Activated CD4-positive, alpha-beta memory T cell treated with anti-CD3 and anti-CD28 coated beads, Interleukin-2, amount 10 ng/mL, durations not matched to agents 7 days and 5 days (primary cell): ENCODE measurements at places on chromosomes 3 and 15. TPM values are rescaled to one million over a fixed set of nuclear protein-coding genes. Genes with fewer than 3 reads are reported as not detected.

DNA sequence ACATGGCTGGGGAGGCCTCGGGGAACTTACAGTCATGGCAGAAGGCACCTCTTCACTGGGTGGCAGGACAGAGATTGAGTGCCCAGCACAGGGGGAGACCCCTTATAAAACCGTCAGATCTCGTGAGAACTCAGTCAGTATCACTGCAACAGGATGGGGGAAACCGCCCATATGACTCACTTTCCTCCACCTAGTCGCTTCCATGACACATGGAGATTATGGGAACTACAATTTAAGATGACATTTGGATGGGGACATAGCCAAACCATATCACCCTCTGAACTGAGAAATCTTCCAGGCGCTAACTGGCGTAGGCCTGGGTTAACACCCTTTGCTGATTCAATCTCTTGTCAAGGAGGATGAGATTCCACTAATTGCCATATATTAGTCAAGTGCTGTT lies 392.3 kb downstream of the FEZF2 start:
- H3K36me3 ChIP-seq, result no peaks in the 10 kb centered on the region
- H3K27me3 ChIP-seq, result no peaks in the 10 kb centered on the region
- no peak overlapping the region for H3K27ac ChIP-seq
- no peak for DNase-seq

DNA sequence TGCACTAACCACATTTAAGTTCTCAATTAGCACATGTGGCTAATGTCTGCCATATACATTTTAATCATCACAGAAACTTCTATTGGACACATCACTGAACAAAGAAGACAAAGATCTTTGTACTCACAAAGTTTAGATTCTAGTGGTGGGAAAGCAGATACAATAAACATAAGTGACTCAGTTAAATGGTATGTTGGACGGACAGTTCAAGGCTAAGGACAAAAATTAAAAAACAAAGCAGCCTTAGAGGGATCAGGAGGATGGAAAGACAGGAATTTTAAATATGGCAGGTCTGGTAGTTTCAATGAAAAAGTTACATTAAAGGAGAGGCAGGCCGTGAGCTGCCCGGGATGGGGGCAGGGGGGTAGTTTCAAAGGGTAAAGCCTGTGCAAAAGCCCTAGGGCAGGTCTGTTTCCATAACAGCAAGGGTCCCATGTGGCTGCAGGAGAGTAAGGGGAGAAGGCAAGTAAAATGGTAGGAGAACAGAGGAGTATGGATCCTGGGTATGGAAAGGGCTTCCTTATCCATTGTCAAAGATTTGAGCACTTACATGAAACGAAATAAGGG lies 220.7 kb downstream of the FHIT start:
- no peak overlapping the region for H3K27ac ChIP-seq
- H3K4me3 ChIP-seq, result no peak overlapping the region
- no peaks in the 10 kb centered on the region for H3K27me3 ChIP-seq
- H3K4me1 ChIP-seq, result no peaks in the 10 kb centered on the region
- DNase-seq, result no peak

DNA sequence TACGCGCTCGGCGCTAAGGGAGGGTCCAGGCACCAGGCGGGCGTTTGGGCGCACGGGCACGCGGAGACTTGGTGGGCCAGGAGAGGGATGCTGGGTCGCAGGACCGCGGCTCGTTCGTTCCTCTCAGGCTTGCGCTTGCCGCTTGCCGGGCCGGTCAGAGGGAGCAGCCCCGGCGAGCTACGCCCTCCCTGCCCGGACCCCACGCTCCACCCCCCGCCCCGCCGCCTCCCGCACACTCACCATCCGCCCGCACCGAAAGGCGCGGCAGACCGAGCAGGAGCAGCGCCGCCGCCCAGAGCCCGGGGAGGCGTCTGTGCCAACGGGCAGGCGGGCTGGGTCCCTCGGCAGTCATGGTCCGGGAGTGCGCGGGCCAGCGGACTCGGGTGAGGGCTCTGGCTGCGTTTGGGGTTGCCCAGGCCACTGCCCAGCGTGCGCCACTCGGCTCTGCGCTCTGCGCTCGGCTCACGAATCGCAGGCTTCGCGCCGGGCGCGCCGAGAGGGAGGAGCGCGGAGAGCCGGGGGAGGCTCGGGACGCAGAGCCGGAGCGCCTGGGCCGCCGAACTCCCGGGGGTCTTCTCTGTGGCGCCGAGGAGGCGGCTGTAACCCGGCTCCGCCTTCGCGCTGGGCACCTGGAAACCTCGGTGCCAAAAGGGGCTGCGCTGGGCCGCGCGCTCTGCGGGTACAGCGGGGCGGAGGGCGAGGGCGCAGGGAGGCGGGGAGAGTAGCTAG lies at the start of gene SUSD5:
Gene SUSD5 (minus strand): TSS at position 365 of the 729 bp plus-strand sequence. CDS start 13 bp downstream, at position 352.
- H3K36me3 ChIP-seq, result no peaks in the 10 kb centered on the region
- H3K4me1 ChIP-seq, result peaks cover 9% of the 10 kb centered on the region
- DNase-seq, result no peak
- no peak within 1 kb of the TSS for H3K27ac ChIP-seq
- H3K27me3 ChIP-seq, result peaks cover 65% of the 10 kb centered on the region

- H3K27ac ChIP-seq, result no peak overlapping the region
- H3K4me3 ChIP-seq, result no peak overlapping the region
- H3K27me3 ChIP-seq, result peaks cover 3% of the 10 kb centered on the region
- H3K36me3 ChIP-seq, result no peaks in the 10 kb centered on the region
- no peaks in the 10 kb centered on the region for H3K4me1 ChIP-seq
Observed at GRCh38 chr3:37556789-37557301, 304.8 kb upstream of the CTDSPL start.

DNA sequence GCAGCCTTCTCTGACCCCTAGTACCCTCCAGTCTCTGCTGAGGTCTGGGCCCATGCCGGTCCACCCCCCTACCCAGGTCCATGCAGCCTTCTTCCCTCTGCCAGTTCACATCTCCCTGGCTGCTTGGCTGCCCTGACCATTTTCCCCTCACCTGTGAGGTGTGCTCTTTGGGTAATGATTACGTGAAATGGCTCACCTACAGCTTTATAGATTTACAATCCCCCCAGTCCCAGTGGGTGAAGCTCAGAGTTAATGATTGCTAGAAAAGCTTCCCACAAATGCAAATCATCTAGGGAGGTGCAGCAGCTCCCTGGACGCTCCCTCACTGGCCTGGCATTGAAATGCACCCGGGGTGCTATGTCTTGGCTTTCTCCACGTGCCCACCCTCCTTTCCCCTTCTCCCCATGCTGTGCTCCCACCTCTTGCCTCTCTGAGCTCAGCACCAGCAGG lies 18.7 kb downstream of the PAQR5 start:
- H3K36me3 ChIP-seq, result no peaks in the 10 kb centered on the region
- H3K27me3 ChIP-seq, result peaks cover 5% of the 10 kb centered on the region
- DNase-seq, result no peak
- peaks cover 12% of the 10 kb centered on the region for H3K4me1 ChIP-seq

- H3K4me1 ChIP-seq, result no peaks in the 10 kb centered on the region
- no peak overlapping the region for H3K4me3 ChIP-seq
- DNase-seq, result no peak
Observed at GRCh38 chr3:83514130-83514914, 1444.5 kb upstream of the CADM2 start.

DNA sequence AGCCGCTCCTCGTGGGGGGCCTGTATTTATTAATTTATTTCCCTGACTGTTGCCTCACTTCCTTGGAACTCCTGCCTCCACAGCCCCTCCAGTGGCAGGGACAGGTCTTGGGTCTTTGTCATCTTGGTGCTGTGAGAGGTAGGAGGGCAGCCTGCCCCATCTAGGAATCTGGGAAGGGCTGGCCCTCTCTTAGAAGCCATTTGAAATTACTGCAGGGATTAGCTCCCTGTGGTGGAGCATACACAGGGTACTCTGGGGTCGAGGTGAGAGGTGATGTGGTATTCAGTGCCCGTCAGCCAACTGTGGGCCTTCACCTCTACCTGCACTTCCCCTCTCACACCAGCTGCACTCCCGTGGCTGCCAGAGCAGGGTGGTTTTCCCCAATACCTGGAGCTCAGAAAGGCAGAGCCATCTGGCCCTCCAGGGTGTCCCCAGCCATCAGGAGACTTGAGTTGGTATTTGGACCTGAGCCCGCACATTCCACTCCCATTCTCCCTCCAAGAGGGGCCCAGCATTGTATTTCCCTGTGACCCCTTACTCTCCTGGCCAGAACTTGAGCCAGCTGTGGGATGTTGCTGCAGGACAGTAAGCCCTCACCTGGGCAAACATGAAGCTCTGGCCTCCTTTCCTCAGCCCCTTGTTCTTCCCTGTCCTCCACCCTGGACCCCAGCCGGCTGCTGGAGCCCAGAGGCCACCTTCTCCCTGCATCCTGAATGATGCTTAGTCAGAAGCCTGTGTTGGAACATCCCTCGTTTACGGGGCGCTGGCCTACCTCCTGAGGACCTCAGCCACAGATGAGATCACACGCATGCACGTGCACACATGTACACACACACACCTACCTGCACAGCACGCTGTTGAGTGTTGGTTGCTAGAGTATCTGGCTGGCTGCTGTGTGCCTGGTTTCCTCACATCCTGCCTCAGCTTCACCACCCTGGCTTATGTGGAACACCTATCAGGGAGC lies 2.0 kb upstream of the JMJD7 start:
- peaks cover 25% of the 10 kb centered on the region for H3K4me1 ChIP-seq
- no peak overlapping the region for H3K27ac ChIP-seq
- peaks cover 3% of the 10 kb centered on the region for H3K27me3 ChIP-seq
- no peak for DNase-seq
- peaks cover 22% of the 10 kb centered on the region for H3K36me3 ChIP-seq

DNA sequence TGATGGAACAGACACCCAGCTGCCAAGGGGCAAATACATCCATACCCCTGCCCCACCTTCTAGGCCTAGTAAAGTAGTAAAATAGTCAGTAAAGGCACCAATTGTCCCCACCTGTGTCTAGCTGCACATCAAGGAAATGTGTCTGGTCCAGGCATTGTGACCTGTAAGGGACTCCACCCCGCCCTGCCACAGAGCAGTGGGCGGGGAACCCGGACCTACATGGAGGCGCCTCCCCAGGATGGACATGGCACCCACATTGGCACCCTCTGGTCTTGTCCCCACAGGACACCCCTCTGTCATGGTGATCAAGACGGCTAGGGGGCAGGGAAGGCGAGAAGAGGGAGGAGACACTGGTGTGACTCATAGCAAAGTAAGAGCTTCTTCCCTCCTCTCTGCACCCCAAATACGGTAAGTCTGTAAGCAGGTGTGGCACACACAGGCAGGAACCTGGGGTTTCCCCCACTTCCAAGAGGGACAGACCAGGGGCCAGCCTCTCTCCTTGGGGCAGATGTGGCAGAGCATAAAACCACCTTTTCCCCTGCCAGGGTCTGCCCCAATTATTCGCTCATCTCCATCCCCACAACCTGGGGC lies 13.5 kb upstream of the LINGO1 start:
- no peak overlapping the region for H3K4me3 ChIP-seq
- no peak for DNase-seq
- no peaks in the 10 kb centered on the region for H3K4me1 ChIP-seq
- H3K27me3 ChIP-seq, result peaks cover 3% of the 10 kb centered on the region
- H3K36me3 ChIP-seq, result no peaks in the 10 kb centered on the region
- H3K27ac ChIP-seq, result no peak overlapping the region

GRCh38 chr3:51934139-51934850 lies 7.4 kb downstream of the RRP9 start:
- peaks cover 4% of the 10 kb centered on the region for H3K4me1 ChIP-seq
- H3K27me3 ChIP-seq, result no peaks in the 10 kb centered on the region
- H3K27ac ChIP-seq, result no peak overlapping the region
- no peak overlapping the region for H3K4me3 ChIP-seq

- H3K27me3 ChIP-seq, result peaks cover 15% of the 10 kb centered on the region
- no peak overlapping the region for H3K27ac ChIP-seq
- H3K36me3 ChIP-seq, result no peaks in the 10 kb centered on the region
- H3K4me3 ChIP-seq, result no peak overlapping the region
- no peak for DNase-seq
Observed at GRCh38 chr3:99879275-99879674, 61.6 kb downstream of the CMSS1 start.

DNA sequence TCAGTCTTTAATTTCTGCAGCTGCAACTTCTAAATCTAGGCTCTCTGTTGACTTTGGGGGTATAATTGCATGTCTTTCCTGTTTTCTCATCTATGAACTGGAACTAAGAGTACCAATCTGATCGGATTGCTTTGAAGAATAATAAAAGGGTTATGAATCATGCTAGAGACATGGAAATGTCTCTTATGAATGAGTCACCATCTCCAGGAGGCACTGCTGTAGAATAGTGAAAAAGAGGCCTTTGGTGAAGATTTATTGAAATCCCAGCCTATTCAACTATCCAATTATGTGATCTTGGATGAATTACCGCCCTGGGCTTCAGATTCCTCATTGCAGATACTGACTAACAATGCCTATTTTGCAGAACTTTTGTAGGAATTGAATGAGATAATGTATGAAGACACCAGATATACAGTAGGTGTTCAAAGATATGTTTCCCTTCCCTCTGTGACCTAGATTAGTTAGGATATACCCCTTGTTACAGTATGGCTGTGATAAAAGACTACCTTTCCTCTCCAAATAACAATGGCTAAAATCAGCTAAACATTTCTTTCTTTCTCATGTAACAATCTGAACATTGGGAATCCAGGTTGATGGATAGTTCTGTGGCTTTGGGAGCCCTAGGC lies 11.5 kb upstream of the CMTM8 start:
- H3K27ac ChIP-seq, result no peak overlapping the region
- no peak overlapping the region for H3K4me3 ChIP-seq
- H3K36me3 ChIP-seq, result no peaks in the 10 kb centered on the region
- H3K27me3 ChIP-seq, result peaks cover 2% of the 10 kb centered on the region
- H3K4me1 ChIP-seq, result no peaks in the 10 kb centered on the region
- no peak for DNase-seq

MED12L gene
- 1.6 TPM for total RNA-seq

GPR87 gene
- not detected for total RNA-seq

SLC51B gene
- total RNA-seq, result not detected

XIRP1 gene
- 0.03 TPM for total RNA-seq

MYO5A gene
- 42.2 TPM for total RNA-seq

CHRNA7 gene
- total RNA-seq, result not detected

BSN gene
- 0.03 TPM for total RNA-seq

GAP43 gene
- not detected for total RNA-seq

NMB gene
- 4.0 TPM for total RNA-seq
